Activated naive CD8-positive, alpha-beta T cell treated with anti-CD3 and anti-CD28 coated beads, Interleukin-2, amount 10 ng/mL, durations not matched to agents 7 days and 5 days (primary cell): ENCODE measurements at places on chromosomes 11 and 22. TPM values are rescaled to one million over a fixed set of nuclear protein-coding genes. Genes with fewer than 3 reads are reported as not detected.

GRCh38 chr22:46791201-46791731 lies 28.8 kb downstream of the TBC1D22A start:
- DNase-seq: peak; percentile 73

Gene OR51I1
- not detected for total RNA-seq

GRCh38 chr22:42273855-42274451 lies 3.5 kb upstream of the TCF20 start:
- DNase-seq: no peak

Gene CCDC85B
- 59.8 TPM for total RNA-seq

DNA sequence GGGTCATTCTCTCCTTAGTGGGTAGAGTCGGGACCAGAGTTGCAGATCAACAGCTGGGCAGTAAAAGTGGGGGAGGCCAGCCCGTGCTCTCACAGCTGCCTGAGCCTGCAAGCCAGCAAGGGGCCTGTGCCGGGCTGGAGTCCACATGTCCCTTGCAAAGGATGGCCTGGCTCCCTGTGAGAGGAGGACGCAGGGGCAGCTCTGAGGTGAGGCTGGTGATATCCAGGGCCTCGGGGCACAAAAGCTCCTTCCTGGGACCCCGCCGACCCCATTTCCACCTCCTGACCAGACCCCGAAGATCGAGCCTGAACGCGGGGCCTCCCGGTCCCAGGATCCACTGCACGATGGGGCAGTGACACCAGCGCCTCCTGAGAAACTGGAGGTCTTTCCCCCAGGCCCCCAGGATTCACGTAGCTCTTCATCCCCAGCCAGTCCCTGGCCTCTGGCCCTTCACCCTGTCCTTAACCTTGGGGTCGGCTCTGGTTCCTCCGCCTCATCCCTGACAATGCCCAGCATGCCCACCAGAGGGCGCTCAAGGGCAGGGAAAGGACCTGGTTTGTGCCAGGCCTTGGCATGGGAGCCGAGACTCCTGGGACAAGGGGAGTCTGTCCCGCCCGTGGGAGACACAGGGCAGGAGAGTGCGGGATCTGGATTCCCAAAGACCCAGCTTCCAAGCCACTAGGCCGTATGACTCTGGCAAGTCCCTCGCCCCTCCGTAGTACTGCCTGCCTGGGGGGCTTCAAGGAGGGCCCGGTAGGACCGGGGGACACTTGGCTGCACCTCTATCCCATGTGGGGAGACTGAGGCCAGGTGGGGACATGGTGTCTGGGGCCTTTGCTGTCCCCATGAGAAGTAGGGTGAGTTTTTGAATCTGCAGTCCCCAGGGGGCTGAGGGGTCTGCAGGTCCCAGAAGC lies 17.8 kb upstream of the WNT7B start:
- peak; percentile 89 for DNase-seq

- DNase-seq: peak; percentile 56
Observed at GRCh38 chr11:111531687-111532364, 8.7 kb upstream of the LAYN start.
